Upper lobe of right lung (tissue), 1 donor: ENCODE measurements at places on chromosomes 13 and 19. TPM values are rescaled to one million over a fixed set of nuclear protein-coding genes. Genes with fewer than 3 reads are reported as not detected.

Gene JUND
- 204 TPM for total RNA-seq

Gene SELENOW
- 262 TPM for total RNA-seq

Gene ZNF442
- total RNA-seq = 5.1 TPM

Gene CYP2F1
- total RNA-seq = not detected

Gene ZNF586
- total RNA-seq = 18.5 TPM

DNA sequence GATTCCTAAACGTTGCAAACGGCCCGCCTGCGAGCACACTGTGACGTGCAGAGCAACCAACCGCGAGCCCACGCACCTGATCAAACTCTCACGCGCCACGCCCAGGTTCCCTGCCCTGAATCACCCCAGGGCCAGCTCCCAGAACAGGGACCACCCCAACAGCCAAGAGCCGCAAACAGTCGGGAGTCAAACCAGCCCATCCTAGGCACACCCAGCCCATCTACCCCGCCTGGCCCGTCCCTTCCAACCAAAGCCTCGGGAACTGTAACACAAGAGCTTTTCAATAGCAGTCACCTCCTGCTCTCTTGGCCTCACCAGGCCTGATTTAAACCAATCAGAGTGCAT is 8.9 kb downstream of the PIP5K1C start:
- DNase-seq = no peak

- no peak for DNase-seq
These were observed 168.6 kb downstream of the SUCLA2 start for GRCh38 chr13:47832458-47832972.

GRCh38 chr13:28423010-28423409 is 71.9 kb downstream of the FLT1 start:
- DNase-seq = peak; percentile 77

DNA sequence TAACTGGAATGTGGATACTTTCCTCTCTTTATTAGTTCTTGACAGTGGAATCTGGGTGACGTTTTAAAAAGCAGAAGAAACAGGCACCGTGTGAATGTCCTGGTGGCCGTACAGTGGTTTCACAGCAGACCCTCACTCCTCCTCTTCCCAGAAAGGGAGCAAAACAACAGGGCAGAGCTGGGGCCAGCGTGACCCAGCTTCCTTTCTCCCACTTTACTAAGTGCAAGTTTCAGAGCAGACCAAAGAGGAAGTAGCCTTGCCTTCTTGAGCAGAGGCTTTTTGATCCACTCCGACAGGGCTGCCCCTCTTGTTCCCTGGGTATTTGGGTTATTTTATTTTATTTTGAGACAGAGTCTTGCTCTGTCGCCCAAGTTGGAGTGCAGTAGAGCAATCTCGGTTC is 19.6 kb upstream of the C19orf33 start:
- no peak for DNase-seq

GRCh38 chr19:5966941-5967340 is 11.0 kb downstream of the RANBP3 start:
- DNase-seq = no peak

- no peak for DNase-seq
These were observed 3.1 kb downstream of the XRCC1 start for GRCh38 chr19:43572171-43572588.

- no peak for DNase-seq
These were observed 489.6 kb downstream of the KLF5 start for GRCh38 chr13:73548449-73548848.

- DNase-seq = no peak
These were observed 212.5 kb upstream of the SOX1 start for GRCh38 chr13:111854403-111854802.

DNA sequence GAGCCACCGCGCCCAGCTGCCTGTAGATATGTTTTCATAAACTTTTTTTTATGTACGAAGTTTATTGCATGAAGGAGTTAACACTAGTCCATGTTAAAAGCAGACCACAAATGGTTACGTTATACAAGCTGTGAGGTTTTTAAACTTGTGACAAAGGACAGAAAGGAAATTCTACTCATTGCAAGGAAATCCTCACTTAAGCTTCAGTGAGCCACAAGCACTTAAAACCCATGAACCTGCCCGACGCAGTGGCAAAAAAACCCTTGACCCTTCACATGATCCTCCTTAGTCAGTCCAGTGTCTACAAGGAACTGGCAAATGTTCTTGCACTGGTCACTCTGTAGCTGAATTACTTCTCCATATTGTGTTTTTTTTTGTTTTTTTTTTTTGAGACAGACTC is 4.2 kb downstream of the MPND start:
- no peak for DNase-seq

DNA sequence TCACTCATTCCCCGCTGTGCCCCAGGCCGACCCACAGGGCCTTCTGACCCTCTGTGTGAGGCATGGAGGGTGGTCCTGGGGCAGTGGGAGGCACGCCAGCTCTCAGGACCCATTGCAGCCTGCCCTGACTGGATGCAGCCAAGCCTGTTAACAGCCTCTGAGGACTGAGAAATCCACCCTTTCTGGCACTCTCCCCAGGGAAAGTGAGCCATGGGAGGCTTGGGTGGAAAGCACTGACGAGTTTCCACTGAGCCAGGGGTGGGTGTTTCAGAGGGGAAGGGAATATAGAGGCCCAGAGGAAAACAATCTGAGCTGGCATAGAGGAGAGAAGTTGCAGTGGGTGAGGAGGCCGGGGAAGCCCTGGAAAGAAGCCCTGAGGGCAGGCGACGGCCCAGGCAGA is 30.6 kb upstream of the SLC7A10 start:
- DNase-seq = no peak
